ENCODE measurements at places on chromosomes 16 and 17.

- DNase-seq: no peak
Observed at GRCh38 chr16:84423416-84423837, 55.1 kb downstream of the ATP2C2 start.

- DNase-seq: no peak
Observed at GRCh38 chr16:836221-836620, 35.7 kb upstream of the GNG13 start.

GRCh38 chr17:10328971-10329923 is 43.6 kb downstream of the MYH13 start:
- DNase-seq: no peak

GRCh38 chr16:65833171-65833871 is 533.2 kb upstream of the CDH5 start:
- no peak for DNase-seq

GRCh38 chr16:27843800-27844199 is 219.7 kb downstream of the GSG1L start:
- no peak for DNase-seq

DNA sequence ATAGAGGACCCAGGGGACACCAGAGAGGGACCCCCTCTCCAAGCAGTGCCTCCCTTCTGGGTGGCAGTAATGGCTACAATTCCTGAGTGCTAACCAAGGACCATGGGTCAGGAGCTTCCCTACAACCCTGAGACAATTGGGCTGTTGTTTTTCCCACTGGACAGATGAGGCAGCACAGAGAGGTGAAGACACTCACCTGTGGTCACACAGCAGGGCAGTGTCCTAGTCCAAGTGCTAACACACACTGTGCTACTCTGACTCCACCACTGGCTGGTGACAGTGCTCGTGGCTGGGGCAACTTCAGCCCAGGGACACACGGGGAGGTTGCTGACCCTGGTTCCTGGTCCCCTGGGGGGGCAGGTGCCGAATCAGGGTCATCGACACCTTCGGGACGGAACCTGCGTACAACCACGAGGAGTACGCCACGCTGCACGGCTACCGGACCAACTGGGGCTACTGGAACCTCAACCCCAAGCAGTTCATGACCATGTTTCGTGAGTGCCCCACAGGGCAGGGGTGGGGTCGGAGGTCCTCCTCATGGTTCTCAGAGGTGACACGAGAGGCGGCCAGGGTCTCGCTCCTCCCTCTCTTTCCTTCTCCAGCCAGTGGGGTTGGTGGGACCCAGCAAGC is 58.1 kb downstream of the MGAT5B start:
- DNase-seq: no peak

Measured in T-helper 1 cell (primary cell).